ENCODE measurements at places on chromosomes 16 and 17.

- no peak for DNase-seq
Measured at GRCh38 chr16:31367853-31368252, 12.9 kb downstream of the ITGAX start.

GRCh38 chr16:15572329-15573001 is 70.5 kb downstream of the MARF1 start:
- peak; percentile 10 for DNase-seq

DNA sequence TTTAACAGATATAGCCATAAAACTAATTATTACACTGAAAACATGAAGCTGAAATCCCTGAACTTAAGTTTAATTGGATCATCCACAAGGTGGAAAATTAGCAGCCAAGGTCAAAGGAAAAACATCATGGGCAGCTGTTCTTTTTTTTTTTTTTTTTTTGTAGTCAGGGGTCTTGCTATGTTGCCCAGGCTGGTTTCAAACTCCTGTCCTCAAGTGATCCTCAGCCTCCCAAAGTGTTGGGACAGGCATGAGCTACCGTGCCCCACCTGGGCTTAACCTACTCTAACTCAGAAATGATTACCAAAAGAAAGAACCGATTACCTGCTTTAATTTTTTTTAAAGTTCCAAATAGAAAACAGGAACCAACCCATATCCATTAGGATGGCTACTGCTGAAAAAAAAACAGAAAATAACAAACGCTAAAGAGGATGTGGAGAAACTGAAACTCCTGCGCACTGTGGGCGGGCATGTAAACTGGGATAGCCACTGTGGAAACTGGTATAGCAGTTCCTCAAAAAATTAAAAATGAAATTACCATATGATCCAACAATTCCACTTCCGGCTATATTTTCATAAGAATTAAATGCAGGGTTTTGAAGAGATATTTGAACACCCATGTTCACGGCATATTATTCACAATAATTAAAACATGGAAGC is 8.6 kb downstream of the CMC2 start:
- DNase-seq, result no peak

GRCh38 chr16:49701789-49702494 is 154.0 kb downstream of the ZNF423 start:
- DNase-seq, result no peak

DNA sequence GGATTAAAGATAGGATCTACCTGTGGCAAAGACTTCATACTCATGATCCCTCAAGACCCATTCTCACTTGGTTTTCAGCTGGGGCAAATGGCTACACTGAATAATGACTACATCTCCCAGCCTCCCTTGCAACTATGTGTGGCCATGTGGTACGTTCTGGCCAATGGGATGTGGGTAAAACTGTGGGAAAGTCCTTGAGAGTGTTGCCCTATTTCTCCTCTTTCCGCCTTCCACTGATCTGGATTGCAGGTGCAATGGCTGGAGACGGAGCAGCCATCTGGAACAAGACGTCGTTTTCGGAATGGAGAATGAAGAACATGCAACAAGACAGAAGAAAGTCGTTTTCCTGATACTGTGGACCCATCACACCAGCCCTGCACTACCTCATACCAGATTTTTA is 48.5 kb downstream of the HAPSTR1 start:
- no peak for DNase-seq

GRCh38 chr16:82900559-82900958 is 273.8 kb downstream of the CDH13 start:
- no peak for DNase-seq

DNA sequence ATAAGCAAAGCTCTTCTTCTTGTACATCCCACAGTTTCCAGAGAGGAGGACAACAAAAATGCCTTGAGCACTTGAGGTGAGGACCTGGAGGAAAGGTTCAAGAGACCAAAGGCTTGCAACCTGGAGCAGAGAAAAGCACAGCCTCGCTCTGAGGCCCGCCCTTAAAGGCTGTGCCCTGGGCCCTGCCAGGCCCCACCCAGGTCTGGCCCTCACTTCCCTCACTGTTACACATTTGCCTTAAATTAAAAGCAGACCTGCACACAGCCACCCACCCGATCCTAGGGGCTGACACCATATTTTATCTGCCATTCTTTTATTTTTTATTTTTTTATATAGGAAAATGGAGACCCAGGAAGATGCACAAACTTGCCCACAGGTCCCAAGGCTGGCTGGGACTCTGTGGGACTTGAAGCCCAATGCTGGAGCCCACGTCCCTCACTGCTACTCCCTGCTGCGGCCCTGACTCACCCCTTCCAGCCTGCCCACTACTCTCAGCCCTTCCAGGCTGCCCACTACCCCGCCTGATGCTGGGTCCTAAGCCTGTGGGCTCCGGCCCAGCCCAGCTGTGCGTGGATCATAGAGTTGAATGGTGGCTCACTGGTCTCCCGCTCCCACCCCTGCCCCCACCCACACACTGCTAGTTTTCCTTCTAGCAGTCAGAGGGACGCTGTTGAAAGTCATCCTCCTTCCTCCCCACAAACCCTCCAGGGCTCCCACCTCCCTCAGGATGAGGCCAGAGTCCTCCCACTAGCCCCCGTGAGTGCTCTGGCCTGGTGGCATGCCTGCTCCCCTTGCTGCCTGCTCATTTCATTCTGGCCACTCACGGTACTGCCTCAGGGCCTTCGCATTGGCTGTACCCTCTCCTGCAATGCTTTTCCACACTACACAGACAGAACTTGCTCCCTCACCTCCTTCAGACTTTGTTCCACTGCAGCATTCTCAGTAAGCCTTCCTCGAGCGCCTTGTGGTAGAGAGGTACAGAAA is 77.6 kb upstream of the MED9 start:
- no peak for DNase-seq

DNA sequence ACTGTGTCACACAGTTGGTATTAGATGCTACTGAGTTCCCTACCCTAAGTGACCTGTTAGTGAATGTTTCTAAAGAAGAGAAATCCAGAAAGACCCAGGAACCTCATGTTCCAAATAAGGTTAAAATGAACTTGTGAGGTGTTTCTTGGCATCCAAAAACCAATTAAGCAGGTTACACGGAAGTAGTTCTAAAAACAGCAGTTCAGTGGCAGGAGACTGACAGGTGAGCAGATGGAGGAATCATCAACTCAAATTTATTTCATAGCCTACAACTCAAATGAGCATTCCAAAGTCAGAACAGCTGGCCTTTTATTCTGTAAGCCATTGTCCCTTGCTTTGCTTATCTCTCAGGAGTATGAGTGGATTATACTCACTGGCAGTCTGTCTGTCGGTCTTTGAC is 188.3 kb downstream of the IRX3 start:
- DNase-seq, result no peak

DNA sequence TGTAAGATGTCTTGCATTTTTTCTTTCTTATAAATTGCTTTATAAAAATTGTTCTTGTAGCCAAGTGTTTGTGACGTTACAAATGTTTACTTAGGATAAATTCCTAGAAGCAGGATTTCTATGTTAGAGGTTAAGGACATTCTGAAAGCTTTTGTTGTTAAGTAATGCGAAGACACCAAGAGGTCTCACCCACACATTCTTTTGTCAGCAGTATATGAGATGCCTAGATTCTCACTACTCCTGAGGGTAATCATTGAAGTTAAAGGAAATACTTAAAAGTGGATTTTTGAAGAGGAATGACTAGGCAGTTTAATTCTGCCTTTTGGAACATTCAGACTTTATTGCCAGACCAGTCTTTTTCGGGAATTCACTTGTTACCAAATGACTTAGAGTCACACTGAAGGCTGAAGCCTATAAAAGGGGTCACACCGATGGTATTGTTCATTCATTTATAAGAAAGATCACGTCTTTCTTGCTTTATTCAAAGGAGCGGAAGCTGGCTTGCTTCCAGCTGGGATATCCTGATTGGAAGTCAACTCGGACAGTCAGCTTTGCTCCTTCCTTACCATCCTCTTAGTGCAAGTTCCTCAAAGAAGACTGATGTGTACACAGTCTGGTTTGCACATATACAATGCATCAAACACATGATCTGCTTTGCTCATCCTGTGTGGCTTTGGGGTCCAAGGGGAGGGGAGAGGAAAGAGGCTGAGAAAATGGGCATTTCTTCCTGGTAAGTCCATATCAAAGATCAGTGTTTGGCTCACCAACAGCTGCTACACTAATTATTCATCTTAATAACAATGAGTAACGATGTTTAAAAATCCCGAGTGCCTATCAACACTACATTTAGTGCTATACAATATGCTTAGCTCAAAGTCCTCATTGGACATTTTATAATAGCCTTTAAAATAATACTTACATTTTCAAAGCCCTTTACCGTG is 160.0 kb downstream of the MAP2K6 start:
- DNase-seq, result no peak

GRCh38 chr16:82834151-82834815 is 207.5 kb downstream of the CDH13 start:
- DNase-seq, result no peak

DNA sequence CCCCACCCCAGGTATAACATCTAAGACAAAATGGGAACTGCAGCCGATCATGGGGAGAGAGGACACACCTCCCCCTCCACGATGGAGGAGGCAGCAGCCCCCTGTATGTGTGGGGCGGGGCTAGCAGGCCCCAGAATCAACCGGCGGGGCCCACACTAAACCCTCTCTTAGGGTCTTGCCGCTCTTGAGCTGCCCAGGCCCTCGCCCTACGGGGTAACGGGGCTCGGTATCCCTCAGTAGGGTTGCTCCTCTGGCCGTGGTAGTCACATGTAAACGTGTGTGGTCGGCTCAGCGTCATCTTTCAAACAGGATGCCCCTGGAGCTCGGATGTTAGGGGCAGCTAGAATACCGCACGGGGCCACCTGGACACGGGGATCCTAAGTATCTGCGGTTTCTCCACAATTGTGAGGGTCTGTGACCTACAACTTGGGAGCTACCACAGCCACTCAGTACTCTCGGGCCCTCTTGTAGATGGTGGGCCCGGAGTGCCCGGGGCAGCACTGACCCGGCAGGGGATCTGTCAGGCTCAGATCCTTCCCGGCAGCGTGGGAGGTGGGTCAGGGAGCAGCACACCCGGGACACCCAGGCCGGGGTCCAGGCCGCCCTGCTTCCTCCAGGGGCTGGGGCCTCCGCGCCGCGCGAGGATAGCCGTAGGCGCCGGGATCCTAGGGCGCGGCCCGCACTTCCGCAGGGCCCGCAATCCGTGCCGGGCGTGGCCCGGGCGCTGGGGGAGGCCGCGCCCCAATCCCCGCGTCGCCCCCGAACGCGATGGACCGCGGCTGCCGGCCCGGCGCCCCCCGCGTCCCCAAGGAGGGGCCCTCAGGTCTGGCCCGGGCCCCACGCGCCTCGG is 781 bp downstream of the ARHGDIA start:
- peak; percentile 49 for DNase-seq

DNA sequence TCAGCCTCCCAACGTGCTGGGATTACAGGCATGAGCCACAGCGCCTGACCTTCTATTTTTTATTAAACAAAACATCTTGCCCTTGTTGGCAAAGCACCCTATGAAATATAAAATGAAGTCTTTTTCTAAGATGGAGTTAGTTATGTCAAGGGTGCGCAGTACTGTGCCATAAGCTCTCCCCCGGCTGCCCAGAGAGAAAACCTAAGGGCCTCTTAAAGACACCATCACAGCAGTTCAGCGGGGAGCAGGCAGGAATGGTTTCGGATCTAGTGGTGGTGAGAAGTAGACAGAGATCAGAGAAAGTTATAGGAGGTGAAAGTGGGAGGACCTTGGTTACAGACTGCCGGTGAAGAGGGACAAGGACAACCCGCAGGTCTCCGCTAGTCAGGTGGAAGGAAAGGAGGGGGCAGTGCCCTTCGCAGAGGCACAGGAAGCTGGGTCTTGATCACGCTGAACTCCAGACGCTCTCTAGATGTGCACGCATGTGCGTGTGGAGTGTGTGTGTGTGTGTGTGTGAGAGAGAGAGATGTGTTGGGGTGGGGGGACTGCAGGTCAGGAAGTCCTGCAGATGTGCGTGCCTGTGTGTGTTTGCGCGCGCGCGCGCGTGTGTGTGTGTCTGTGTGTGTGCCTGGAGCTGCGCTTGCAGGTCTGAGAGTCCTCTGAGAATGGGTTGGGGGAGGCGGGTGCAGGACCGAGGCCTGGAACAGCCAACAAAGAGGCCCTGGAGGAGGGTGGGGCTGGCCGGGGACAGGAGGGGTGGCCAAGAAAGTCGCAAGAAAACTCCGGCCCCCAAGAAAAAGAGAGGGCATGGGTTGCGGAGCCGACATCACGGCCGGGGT is 748 bp upstream of the CMTM3 start:
- DNase-seq, result peak; percentile 74

GRCh38 chr17:34998205-34998604 is 17.9 kb downstream of the LIG3 start:
- peak; percentile 81 for DNase-seq

- no peak for DNase-seq
Measured at GRCh38 chr16:3718019-3718391, 681 bp upstream of the TRAP1 start.

- DNase-seq, result no peak
Measured at GRCh38 chr16:59392911-59393310, 658.8 kb upstream of the GOT2 start.

DNA sequence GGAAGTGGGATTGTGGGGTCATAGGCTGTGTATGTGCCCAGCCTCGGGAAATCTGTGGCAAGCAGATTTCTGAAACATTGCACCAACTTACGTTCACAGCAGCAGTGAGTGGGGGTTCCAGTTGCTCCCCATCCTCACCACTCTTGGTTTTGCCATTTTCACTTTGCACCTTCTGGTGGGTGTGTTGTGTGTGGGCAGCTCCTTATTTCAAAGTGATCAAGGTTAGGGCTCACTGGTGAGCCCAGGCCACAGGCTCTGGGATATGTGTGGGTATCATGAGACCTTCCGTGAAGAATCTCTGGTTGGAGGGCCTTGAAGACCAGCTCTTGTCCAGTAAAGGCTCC is 29.5 kb upstream of the PRM1 start:
- DNase-seq, result no peak

DNA sequence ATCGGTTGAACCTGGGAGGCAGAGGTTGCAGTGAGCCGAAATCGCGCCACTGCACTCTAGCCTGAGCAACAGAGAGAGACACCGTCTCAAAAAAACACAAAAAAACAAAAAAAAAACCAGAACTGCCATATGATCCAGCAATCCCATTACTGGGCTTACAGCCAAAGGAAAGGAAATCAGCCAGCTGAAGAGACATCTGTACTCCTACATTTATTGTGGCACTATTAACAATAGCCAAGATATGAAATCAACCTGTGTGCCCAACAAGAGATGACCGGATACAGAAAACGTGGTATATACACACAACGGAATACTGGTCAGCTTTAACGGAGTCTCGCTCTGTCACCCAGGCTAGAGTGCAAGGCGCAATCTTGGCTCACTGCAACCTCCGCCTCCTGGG is 14.6 kb downstream of the FANCA start:
- no peak for DNase-seq

GRCh38 chr17:39225959-39226683 is 376 bp upstream of the STAC2 start:
- DNase-seq, result peak; percentile 43

Data from activated naive CD4-positive, alpha-beta T cell treated with Interleukin-2 at 50 U/mL for 16 hours (primary cell).